ENCODE measurements at places on chromosomes 5 and 9.

GRCh38 chr5:62717301-62717933 lies 138.8 kb downstream of the LRRC70 start:
- DNase-seq: no peak

DNA sequence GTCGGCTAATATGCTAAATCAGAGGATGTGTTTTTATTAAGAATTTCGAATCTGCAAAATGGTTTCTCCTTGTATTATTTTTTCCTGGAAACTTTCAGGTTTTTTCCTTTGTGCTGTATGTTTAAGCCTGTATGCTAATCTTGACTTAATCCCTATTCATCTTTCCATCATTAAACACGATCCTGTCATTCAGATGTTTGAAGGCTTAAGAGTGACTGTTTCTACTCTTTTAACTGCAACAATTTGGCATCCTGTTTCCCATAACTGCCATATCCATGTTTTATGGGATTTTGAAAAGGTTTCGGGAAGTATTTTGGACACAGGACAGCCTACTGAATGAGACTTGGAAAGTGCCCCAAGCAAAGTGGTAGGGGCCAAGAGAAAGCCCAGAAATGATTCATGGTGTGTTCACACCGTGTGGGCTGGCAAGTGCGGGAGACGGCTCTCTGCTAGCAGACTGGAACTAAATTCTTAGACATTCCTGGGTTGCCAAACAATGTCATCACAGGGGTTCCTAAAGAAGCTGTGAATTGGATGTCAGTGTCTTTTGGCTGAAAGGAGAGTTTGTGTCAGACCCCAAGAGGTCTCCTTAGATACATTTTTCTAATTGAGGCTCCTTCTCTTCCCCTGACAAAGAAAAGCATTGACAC lies 125.4 kb upstream of the ADAMTS16 start:
- DNase-seq: no peak

DNA sequence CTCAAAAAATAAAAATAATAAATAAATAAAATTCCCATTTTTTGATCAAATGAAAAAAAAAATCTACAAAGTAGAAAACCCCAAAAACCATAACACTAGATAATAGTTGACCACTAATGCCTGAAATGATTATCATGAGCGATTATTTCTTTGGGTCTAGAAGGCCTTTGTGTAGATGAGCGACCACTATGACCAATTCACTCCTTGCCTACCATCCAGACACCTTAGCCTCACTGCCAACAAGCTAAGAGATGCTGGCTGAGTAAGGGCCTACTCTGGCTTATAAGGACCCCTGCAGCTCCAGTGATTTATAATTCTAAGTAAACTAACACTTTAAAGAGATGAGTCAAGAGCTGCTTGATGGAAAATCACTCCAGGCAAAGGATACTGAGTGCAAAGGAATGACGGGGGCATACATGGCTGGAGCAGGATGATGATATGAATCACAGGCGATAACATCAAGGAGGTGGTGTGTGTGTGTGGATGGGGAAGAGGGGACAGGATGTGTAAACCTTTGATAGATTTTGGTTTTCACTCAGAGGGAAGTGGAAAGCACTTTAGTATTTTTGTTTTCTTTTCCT lies 4.8 kb upstream of the F2RL1 start:
- DNase-seq: peak; percentile 81

DNA sequence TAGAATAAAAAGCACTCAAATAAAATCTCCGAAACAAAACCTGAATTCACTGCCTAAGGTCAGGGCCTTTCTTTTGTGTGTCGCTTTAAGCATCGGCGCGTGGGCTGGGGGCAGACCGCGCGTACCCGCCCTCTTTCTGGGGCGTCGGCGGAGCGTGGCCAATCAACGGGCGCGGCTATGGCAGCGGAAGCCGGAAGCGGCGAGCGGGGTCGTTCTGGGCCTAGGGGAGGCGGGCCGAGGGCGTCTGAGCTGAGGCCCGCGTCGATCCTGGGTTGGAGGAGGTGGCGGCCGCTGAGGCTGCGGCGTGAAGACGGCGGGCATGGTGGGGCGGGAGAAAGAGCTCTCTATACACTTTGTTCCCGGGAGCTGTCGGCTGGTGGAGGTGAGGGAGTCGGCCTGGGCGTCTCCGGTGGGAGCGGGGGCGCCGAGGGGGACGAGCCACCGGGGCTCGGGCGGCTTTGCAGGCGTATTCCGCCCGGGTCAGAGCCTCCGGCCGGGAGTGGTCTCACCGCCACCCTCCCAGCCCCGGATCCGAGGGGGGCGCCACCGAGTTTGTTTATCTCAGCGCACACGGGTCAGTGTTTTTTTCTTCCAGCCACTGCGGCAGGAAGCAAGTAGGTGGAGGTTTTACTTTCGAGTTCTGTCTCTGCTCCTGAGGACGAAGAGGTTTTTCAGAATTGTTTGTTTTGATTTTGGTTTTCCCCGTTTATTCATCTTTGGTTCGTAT lies at the start of gene MAT2B:
Gene MAT2B, plus strand, starts transcription at position 252 of the 727 bp plus-strand sequence. Its CDS starts 68 bp downstream, at position 320.
- peak; percentile 95 for DNase-seq

GRCh38 chr9:129175515-129175824 lies 2.6 kb downstream of the IER5L start:
- DNase-seq: no peak

GRCh38 chr9:82546136-82546535 lies 516.8 kb downstream of the RASEF start:
- no peak for DNase-seq

GRCh38 chr5:78287833-78288232 lies 6.7 kb downstream of the AP3B1 start:
- peak; percentile 69 for DNase-seq

GRCh38 chr9:107239474-107239873 lies 43.6 kb upstream of the RAD23B start:
- DNase-seq: no peak

DNA sequence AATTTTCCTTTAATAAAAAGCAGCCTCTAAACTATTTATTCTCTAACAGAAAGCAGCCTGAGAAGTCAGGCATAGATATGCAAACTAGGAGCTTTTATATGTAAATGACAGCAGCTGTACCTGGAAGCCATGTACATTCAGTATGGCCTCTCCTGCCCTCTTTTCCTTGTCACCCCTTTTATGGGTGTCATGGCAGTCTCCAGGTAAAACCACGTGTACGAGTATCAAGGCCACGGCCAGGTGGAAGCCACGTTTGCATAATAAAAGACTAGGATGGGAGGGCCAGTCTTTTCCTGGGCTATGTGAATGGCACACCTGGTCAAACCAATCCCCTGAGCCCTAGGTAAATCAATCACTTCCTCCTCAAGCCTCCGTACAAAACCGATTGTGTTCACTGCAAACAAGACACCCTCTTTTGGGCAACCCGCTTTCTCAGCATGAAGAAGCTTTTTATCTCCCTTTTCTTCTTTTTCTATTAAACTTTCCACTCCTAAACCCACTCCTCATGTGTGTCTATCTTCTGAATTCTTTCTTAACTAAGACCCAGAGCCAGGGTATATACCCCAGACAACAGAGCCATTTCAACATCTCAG lies 419.5 kb upstream of the CTNND2 start:
- no peak for DNase-seq

Data from NCI-H226 (cell line).